ENCODE measurements at places on chromosomes 4 and X.

DNA sequence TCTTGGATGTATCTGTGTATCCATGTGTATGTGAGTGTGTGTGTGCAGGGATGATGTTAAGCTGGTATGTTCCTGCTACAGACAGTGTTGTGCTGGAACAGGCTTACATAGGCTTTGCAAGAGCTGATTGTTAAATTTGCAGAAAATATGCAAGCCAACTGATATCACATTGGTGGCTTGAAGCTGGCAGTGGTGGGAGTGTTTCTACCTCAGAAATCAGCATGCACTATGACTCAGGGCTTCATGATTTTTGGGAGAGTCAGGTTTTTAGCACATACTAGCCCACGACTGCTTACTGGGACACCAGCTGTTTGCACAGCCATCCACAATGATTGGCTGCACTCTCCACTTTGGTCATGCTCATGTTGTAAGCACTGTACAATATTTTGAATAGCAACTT lies 261.8 kb downstream of the DHX15 start:
- DNase-seq = no peak

DNA sequence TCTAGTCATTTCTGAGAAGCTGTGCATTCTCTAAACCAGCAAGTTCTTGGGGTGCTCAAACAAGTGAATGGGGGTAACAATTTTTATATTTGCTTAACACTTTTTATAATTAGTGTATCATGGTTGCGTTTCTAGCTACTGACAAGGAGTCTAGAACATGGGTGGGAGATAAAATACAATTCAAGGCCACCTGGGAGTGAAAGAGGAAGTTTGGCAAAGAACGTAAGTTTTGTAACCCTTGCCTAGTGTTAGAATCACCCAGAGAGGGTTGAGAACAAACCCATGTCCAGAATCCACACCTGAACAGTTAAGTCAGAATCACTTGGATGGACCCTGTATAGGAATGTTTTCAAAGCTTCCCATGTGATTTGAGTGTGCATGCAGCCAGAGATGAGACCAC lies 92.7 kb downstream of the AFF2 start:
- DNase-seq = no peak

GRCh38 chrX:111874241-111874640 lies 1.7 kb upstream of the TRPC5OS start:
- no peak for DNase-seq

GRCh38 chr4:44086753-44087152 lies 361.9 kb downstream of the KCTD8 start:
- no peak for DNase-seq

GRCh38 chrX:135410861-135411627 lies 10.7 kb upstream of the SMIM10L2A start:
- DNase-seq = no peak

DNA sequence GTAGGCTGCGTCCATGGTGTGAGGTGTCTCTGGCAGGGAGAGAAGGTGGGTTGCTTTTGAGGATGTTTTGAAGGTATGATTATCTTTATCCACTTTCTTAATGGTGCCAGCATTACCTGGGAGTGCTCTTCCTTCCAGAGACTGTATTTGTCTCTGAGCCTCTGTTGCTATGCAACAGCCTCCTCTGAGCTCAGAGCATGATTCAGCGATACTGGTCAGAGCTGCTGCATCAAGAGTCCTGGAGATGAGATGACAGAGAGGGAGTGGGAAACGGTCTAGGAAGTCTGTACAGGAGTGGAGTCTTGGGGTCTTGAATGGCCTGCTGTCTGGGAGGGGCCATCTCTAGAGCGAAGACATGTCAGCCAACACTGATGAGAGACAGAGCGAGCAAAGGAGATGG lies 104.4 kb upstream of the RAB40AL start:
- DNase-seq = no peak

GRCh38 chr4:7070729-7071511 lies 3.1 kb upstream of the GRPEL1 start:
- DNase-seq = no peak
